Activated T-helper 17 cell treated with anti-CD3 and anti-CD28 coated beads, Interleukin-2, amount 50 U/mL, for 72 hours (primary cell): ENCODE measurements at places on chromosomes 3 and 15.

- H3K4me3 ChIP-seq, result no peak overlapping the region
- no peak overlapping the region for H3K27ac ChIP-seq
- ATAC-seq, result no peak
- H3K27me3 ChIP-seq, result peaks cover 4% of the 10 kb centered on the region
- no peaks in the 10 kb centered on the region for H3K4me1 ChIP-seq
Measured at GRCh38 chr3:184448321-184449160, 68.7 kb downstream of the CHRD start.

DNA sequence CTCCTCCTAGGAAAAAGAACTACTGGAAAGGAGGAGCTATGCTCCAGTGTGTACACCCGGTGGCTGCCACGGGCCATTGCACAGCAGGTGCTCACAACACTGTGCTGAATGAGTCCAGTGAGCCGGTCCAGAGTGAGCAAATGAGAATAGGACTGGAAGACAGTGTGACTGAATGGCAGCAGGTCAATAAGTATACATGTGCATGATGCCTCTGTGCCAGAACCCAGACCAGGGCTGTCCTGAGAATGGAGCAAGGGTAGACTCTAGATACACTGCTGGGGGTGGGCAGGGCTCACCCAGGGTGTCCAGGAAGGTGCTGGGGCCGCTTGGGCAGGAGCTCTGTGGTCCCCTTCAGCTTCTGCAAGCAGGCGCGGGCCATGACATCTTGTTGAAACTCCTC, 8.3 kb downstream of the POLG start:
- peaks cover 98% of the 10 kb centered on the region for H3K36me3 ChIP-seq
- H3K4me1 ChIP-seq, result peaks cover 26% of the 10 kb centered on the region
- no peak for ATAC-seq
- H3K27me3 ChIP-seq, result no peaks in the 10 kb centered on the region
- no peak overlapping the region for H3K4me3 ChIP-seq

DNA sequence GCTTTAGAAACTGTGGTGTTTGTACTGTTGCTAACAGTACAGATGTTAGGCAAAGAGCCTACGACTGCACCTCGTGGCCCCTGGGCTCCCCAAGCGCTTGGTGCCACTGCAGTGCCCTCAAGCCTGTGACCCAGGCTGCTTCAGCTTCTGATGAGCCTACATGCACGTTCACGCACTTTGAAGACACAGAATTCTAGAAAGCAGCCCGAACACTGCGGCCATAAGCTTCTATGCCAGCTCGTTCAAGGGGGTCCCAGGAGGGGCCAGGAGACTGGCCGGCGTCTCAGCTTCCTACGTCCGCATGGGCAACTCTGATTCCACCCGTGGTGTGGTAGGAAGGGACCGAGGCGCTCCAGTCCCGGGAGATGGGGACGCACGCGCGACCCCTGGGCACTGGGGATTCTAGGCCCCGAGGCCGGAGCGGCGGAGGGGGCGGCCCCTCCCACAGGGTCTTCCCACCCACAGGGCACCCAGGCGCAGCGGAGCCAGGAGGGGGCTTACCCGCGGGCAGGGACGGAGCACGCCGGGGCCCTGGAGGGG, 653 bp downstream of the MYO5C start:
- no peak for ATAC-seq
- no peak overlapping the region for H3K27ac ChIP-seq
- H3K4me3 ChIP-seq, result peak overlapping the region; percentile 47
- H3K36me3 ChIP-seq, result no peaks in the 10 kb centered on the region
- H3K27me3 ChIP-seq, result peaks cover 27% of the 10 kb centered on the region

GRCh38 chr3:13217736-13218540, 144.7 kb upstream of the IQSEC1 start:
- H3K4me3 ChIP-seq, result no peak overlapping the region
- H3K4me1 ChIP-seq, result no peaks in the 10 kb centered on the region
- peak; percentile 80 for ATAC-seq
- H3K36me3 ChIP-seq, result no peaks in the 10 kb centered on the region
- H3K27ac ChIP-seq, result no peak overlapping the region

- peak overlapping the region; percentile 93 for H3K4me3 ChIP-seq
- H3K36me3 ChIP-seq, result peaks cover 37% of the 10 kb centered on the region
- ATAC-seq, result no peak
- H3K27me3 ChIP-seq, result no peaks in the 10 kb centered on the region
- H3K27ac ChIP-seq, result peak overlapping the region; percentile 93
Measured at GRCh38 chr15:81000144-81000623, 539 bp upstream of the TLNRD1 start.

DNA sequence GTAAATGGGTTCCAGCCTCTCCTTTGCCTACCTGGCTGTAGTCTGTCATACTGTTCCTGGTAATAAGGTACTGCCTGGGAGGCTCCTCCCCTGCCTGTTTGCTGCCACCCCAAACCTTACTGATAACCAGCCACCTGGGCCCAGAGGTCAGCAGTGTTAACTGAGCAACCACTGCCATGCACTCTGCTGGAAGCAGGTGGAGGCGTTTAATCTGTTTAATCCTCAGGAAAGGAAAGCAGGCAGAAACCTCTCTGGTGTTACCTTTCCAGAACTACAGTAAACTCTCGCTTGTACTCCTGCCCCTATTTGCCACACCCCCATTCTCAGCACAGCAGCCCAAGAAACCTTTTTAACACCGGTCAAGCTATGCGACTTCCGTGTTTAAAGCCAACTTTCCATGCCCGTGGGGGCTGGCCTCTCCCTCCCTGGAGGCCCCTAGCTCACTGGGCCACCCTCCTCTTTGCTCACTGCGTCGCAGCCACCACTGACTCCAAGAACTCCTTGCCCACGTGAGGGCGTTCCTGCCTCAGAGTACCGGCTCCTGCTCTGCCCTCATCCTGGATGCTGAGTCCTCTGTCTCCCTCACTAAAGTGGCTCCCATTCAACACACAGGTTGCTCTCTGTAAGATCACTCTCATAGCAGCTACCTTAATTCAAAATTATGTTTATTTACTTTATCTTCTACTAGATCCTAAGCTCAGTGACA, 8.3 kb downstream of the BDH1 start:
- H3K4me3 ChIP-seq, result no peak overlapping the region
- ATAC-seq, result no peak
- no peaks in the 10 kb centered on the region for H3K27me3 ChIP-seq
- peaks cover 58% of the 10 kb centered on the region for H3K36me3 ChIP-seq
- peak overlapping the region; percentile 34 for H3K27ac ChIP-seq

DNA sequence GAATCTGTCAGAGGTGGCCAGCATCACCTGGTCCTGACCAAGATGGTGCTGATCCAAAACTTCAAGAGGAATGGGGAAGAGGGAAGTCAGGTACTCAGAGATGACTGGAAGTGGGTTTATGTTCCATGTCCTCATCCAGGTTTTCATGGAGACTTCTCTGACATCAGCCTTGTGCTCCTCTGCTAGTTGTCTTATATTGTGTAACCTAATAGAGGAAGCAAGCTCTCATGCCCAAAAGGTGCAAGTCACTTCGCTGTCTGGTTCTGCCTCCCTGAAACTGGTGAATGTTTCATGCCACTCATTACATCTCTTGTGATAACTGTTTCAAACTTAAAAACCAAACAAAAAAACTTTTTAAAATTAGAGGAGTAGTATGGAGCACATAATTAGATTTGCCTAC, 127.2 kb upstream of the MANF start:
- H3K27ac ChIP-seq, result no peak overlapping the region
- no peak overlapping the region for H3K4me3 ChIP-seq
- H3K4me1 ChIP-seq, result no peaks in the 10 kb centered on the region
- H3K36me3 ChIP-seq, result no peaks in the 10 kb centered on the region
- H3K27me3 ChIP-seq, result no peaks in the 10 kb centered on the region
- ATAC-seq, result no peak

- H3K4me3 ChIP-seq, result no peak overlapping the region
- no peak overlapping the region for H3K27ac ChIP-seq
- no peaks in the 10 kb centered on the region for H3K4me1 ChIP-seq
- ATAC-seq, result no peak
- no peaks in the 10 kb centered on the region for H3K36me3 ChIP-seq
Measured at GRCh38 chr3:42707620-42708355, 5.2 kb upstream of the HHATL start.

GRCh38 chr3:74515451-74515850, 99.0 kb downstream of the CNTN3 start:
- no peak overlapping the region for H3K4me3 ChIP-seq
- no peak for ATAC-seq

GRCh38 chr3:42375121-42375800, 35.1 kb downstream of the LYZL4 start:
- H3K27ac ChIP-seq, result no peak overlapping the region
- H3K4me1 ChIP-seq, result no peaks in the 10 kb centered on the region
- H3K27me3 ChIP-seq, result peaks cover 31% of the 10 kb centered on the region
- no peak overlapping the region for H3K4me3 ChIP-seq

GRCh38 chr3:50381383-50381782, 22.1 kb upstream of the TMEM115 start:
- no peaks in the 10 kb centered on the region for H3K36me3 ChIP-seq
- ATAC-seq, result no peak
- no peaks in the 10 kb centered on the region for H3K4me1 ChIP-seq
- no peak overlapping the region for H3K27ac ChIP-seq

- H3K4me3 ChIP-seq, result no peak overlapping the region
- peaks cover 6% of the 10 kb centered on the region for H3K27me3 ChIP-seq
- no peaks in the 10 kb centered on the region for H3K4me1 ChIP-seq
- no peaks in the 10 kb centered on the region for H3K36me3 ChIP-seq
- no peak for ATAC-seq
Measured at GRCh38 chr3:38641461-38642110, 7.9 kb downstream of the SCN5A start.

GRCh38 chr3:129278966-129279906, 566 bp downstream of the HMCES start:
- peaks cover 85% of the 10 kb centered on the region for H3K36me3 ChIP-seq
- peak overlapping the region; percentile 96 for H3K4me3 ChIP-seq
- peak; percentile 34 for ATAC-seq

GRCh38 chr15:101132390-101133180, 119.3 kb downstream of the CHSY1 start:
- no peaks in the 10 kb centered on the region for H3K27me3 ChIP-seq
- H3K36me3 ChIP-seq, result no peaks in the 10 kb centered on the region
- ATAC-seq, result no peak

GRCh38 chr3:169662843-169663160, 710 bp downstream of the MECOM start:
- H3K36me3 ChIP-seq, result peaks cover 22% of the 10 kb centered on the region
- peaks cover 28% of the 10 kb centered on the region for H3K4me1 ChIP-seq
- H3K27me3 ChIP-seq, result peaks cover 76% of the 10 kb centered on the region
- no peak for ATAC-seq

DNA sequence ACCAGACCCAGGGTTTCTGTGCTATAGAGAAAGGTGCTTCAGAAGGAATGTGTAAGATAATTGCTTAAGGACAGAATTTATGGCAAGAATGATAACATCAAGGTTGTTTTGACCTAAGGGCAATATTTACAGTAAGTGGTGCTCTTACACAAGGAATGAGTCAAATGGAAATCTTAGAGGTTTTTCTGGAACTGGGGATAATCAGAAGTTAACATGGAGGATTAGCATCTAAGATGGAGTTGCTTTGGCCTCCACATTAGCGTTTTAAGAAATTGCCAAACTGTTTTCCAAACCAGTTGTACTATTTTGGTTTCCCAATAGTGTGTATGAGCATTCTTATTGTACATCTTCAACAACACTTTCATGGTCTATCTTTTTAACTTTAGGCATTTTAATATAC, 3.1 kb downstream of the WDR93 start:
- peaks cover 5% of the 10 kb centered on the region for H3K4me1 ChIP-seq
- no peak overlapping the region for H3K27ac ChIP-seq
- H3K36me3 ChIP-seq, result no peaks in the 10 kb centered on the region
- H3K4me3 ChIP-seq, result no peak overlapping the region
- no peaks in the 10 kb centered on the region for H3K27me3 ChIP-seq

- H3K36me3 ChIP-seq, result no peaks in the 10 kb centered on the region
- ATAC-seq, result no peak
- H3K27ac ChIP-seq, result no peak overlapping the region
- H3K4me1 ChIP-seq, result no peaks in the 10 kb centered on the region
Measured at GRCh38 chr15:48273049-48273448, 58.2 kb upstream of the DUT start.

DNA sequence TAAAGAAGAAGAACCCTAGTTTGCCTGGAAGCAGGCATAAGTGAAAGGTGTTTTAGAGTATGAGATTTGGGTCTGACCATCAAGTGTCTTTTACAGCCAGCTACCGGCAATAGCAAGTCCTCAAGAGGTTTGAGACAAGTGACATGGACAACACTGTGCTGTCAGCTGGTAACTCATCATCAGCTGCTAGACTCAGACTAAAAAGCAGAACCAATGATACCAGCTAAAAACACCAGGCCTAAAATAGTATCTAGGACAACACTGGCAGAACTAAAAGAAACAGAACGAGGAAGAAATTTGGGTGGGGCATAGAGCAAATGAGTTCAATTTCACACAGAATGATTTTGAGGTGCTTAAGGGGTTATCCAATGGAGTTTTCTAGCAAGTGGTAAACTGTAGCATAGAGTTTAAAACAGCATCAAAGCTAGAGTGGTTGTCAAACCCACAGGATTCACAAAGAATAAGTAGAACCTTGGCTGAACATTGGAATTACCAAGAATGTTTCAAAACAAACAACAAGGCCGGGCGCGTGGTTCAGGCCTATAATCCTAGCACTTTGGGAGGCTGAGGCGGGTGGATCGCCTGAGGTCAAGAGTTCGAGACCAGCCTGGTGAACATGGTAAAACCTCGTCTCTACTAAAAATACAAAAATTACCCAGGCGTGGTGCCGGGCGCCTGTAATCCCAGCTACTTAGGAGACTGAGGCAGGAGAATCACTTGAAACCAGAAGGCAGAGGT, 3.9 kb downstream of the CIAO2A start:
- ATAC-seq, result no peak
- H3K36me3 ChIP-seq, result peaks cover 62% of the 10 kb centered on the region
- peaks cover 21% of the 10 kb centered on the region for H3K4me1 ChIP-seq
- no peak overlapping the region for H3K27ac ChIP-seq
- no peaks in the 10 kb centered on the region for H3K27me3 ChIP-seq
- no peak overlapping the region for H3K4me3 ChIP-seq
